ENCODE measurements at places on chromosomes 16 and 17.

DNA sequence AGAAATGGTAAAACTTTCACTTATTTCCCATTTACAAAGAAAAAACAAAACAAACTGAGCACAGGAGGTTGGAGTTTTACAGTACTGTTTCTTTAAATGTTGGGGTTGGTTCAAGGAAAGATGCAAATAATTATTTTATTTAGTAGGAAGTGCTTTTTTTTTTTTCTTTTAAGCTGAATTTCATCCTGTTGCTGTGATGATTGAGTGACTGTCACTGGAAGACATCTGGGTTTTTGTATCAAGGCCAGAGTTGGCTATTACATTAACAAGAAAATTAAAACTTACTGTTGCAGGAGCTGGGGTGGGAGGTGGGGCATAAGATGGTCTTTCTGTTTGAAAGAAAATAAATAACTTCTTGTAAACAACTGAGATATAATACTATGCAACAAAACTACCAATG lies 2.3 kb downstream of the SMARCE1 start:
- DNase-seq = no peak

- DNase-seq = peak; percentile 69
These were observed 70.0 kb upstream of the PMFBP1 start for GRCh38 chr16:72241930-72242329.

DNA sequence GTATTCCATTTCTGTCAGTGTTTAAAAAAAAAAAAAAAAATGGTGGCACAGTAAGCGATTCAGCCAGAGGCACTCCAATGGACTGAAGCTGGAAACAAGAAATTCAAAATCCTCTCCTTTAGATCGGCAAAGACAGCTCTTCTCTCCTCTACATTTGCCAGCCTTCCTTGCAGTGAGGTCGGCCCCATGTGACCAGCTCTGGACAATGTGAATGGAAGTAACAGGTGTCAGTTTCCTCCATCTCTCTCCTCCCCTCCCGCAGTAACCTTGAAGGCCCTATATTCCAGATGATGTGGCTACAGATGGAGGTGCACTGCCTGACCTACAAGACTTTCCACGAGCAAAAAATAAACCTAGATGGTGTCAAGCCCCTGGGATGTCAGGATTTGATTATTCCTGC lies 15.0 kb downstream of the CUEDC1 start:
- DNase-seq = no peak

DNA sequence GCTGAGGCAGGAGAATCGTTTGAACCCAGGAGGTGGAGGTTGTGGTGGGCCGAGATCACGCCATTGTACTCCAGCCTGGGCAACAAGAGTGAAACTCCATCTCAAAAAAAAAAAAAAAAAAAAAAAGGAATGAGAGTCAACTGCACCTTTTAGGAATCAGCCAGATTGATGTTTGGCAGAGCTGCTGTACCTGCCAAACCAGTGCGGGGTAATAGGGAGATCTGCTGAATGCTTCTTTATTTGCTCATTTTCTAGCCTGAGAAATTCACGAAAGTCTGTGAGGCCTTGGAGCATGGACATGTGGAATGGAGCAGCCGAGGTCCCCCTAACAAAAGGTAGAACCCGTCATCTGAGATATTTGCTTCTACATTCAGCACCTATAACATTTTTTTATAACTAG lies 18.4 kb downstream of the OGFOD1 start:
- DNase-seq = no peak

DNA sequence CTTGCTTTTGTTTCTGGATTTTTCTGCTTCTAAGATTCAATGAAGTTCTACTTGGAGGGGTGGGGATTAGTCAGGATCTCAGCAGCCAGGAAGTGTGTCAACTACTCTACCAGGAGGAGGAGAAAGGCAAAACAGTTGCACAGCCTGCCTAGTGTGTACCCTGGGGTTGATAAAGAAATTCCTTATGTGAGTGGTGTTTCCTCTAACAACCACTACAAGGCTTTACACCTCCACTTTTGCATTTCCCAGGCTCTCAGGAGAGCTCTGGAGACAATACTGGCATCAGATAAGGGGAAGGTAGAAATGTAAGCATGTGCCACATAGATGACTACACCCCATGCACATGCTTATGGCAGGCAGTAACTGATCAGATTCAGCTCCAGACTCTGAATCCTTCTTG lies 174.6 kb downstream of the TOX3 start:
- no peak for DNase-seq

GRCh38 chr16:4701791-4702465 lies 8.6 kb downstream of the NUDT16L1 start:
- no peak for DNase-seq

DNA sequence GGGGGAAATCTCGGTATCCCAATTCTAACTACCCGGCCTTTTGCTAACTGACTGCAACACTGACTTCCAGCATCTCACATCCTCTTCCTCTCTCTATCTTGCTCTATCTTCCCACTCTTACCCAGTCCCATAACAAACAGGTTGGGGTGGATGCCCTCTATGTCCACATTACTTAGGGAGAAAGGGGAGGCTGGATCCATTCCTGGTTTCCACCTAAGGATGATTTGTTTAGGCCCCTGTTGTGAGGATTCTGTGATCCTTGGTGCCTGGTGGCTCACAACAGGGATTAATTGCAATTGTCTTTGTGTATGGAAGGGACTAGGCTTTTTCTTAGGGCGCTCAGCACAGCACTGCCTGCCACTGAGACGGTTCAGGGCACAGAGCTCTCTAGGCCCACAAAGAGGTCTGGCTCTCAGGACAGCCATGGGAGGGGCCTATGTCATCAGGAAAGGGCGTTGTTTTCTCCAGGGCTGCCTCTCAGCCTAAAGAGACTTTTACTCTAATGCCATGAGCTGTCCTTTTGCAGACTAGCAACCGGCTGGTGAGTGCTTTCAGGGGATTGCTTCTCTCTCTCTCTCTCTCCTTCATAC lies 612.1 kb upstream of the SALL1 start:
- no peak for DNase-seq

DNA sequence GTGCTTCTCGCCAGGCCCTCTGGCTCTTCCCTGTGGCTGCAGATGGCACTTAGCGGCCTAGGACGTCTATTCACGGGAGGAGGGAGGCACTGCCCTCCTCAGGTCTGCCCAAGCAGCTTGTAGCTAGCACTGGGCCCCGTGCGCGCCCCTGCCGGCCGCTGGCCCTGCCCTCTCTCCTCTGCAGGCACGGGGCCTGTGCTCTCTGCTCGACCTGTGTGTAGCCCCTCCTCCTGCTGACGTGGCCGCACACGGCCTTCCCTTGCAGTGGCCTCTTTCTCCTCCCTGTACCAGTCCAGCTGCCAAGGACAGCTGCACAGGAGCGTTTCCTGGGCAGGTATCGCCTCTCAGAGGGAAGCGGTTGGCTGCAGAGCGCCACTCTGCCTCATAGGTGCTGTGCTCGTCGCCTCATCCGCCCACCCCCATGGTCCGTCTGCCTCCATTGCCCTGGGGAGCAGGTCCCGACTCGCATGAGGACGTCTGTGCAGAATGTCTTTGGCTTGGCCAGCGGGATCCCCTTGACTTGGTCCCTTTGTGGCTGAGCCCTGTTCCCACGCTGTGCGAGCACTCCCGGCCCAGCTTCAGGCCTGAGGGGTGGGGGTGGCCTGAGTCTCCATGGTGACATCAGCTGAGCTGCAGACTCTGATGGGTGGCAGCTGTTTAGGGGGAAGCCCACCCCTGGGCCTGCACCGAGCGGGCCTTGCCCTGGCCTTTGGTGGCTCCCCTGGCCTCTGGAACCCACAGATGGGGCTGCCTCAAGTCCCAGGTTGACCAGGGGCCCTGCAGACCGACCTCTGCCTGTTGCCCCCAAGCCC lies 34.6 kb downstream of the TSC2 start:
- DNase-seq = no peak

GRCh38 chr17:18213666-18214270 lies 11.7 kb upstream of the LLGL1 start:
- DNase-seq = no peak

- DNase-seq = no peak
These were observed 459 bp upstream of the MARCHF10 start for GRCh38 chr17:62808576-62808970.

DNA sequence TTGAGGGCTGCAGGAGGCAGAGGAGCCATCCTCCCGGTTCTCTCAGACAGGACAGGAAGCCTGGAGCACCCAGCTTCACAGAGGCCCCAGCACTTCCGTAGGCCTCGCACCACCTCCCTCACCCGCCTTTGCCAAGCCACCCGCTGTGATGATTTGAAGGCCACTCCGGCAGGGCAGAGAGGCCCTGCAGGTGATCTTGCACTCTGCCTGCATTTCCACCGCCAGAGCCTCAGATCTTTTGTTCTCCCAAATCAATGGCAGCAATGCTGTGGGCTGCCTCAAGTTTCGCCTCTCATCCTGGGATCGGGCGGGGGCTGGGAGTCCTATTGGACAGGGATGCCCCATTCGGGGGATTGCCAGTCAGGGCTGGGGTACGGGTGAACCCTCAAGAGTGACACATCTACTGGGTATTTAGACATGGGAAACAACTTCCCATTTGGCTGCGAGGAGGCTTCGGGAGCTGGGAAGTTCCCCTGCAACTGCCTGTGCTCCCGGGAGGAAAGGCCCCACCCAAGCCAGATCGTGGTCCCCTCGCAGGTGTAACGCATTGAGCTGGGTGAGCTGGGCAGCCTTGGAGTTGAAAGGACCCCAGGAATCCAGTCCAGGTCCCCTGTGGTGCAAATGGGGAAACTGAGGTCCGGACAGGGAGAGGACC lies 34.8 kb upstream of the PEMT start:
- no peak for DNase-seq

DNA sequence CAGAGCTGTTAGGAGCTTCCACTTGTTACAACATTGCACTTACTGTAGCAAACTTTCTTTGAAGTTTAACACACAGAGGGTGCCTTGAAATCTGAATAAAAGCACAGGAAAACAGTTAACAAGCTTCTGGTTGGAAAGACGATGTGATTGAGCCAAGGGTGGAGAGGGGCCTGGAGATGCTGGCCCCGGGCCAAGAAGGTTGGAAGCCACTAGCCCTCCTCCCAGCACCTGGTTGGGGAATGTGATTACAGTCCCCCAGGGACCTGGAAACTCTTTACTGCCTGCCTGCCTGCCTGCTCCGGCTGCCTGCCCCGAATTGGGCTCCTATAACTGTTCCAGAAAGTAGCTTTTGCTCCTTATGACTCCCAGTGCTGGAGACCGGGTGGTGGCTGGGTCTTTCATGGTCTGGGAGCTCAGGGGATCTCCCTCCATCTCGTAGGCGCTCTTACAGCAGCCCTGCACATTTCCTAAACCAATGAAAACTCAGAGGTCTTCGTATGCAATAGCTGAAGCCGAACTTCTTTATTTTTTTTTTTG lies 48.0 kb upstream of the ZFHX3 start:
- peak; percentile 7 for DNase-seq

GRCh38 chr16:55012793-55013192 lies 82.1 kb downstream of the IRX5 start:
- no peak for DNase-seq

GRCh38 chr17:72502371-72503341 lies 381.8 kb downstream of the SOX9 start:
- DNase-seq = peak; percentile 44

GRCh38 chr17:17075125-17075781 lies 33.0 kb downstream of the MPRIP start:
- DNase-seq = peak; percentile 7

DNA sequence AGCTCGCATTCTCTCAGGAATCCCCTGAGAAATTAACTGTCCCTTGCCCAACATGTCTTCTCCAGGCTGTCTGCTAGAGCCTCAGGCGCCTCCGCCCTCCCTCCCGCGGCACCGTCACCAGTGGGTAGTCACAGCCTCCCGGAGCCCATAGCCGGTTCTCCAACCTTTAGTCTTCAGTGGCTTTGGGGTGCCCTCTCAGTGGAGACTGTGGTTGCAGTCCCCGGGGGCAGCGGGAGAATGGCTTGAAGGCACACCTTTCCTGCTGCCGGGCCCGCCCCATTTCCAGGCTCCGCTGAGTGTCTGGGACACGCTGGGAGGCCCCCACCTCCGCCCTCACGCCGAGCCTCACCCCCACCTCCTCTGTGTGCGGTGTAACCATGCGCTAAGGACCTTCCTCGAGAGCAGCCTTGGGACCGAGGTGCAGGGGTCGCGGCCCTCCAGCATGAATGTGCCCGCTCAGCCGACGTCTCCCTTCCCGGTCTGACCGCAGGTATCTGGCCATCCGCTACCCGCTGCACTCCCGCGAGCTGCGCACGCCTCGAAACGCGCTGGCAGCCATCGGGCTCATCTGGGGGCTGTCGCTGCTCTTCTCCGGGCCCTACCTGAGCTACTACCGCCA lies 1.7 kb downstream of the GALR2 start:
- no peak for DNase-seq

- DNase-seq = no peak
These were observed 166.5 kb downstream of the NTN1 start for GRCh38 chr17:9187828-9188227.

- DNase-seq = no peak
These were observed 718 bp downstream of the SAT2 start for GRCh38 chr17:7626956-7627249.

DNA sequence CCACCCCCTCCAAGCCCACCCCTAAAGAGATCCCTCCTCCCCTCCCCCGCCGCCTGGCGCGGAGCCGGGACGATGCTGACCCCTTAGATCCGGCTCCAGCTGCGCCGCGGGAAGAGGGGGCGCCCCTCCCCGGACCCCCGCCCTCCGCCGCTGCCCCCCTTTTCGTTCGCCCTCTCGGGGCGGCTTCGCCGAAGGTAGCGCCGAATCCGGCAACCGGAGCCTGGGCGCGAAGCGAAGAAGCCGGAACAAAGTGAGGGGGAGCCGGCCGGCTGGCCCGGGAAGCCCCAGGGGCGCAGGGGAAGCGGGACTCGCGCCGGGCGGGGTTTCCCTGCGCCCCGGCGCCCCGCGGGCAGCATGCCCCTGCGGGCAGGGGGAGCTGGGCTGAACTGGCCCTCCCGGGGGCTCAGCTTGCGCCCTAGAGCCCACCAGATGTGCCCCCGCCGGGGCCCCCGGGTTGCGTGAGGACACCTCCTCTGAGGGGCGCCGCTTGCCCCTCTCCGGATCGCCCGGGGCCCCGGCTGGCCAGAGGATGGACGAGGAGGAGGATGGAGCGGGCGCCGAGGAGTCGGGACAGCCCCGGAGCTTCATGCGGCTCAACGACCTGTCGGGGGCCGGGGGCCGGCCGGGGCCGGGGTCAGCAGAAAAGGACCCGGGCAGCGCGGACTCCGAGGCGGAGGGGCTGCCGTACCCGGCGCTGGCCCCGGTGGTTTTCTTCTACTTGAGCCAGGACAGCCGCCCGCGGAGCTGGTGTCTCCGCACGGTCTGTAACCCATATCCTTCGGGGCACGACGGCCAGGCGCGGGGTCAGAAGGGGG lies 623 bp downstream of the CACNA1G start:
- no peak for DNase-seq

- peak; percentile 93 for DNase-seq
These were observed 48.1 kb upstream of the KSR1 start for GRCh38 chr17:27407916-27408864.

- no peak for DNase-seq
These were observed 39.0 kb downstream of the CCDC182 start for GRCh38 chr17:57705921-57706695.

- peak; percentile 93 for DNase-seq
These were observed 96.9 kb upstream of the ADAMTS18 start for GRCh38 chr16:77531752-77532151.

DNA sequence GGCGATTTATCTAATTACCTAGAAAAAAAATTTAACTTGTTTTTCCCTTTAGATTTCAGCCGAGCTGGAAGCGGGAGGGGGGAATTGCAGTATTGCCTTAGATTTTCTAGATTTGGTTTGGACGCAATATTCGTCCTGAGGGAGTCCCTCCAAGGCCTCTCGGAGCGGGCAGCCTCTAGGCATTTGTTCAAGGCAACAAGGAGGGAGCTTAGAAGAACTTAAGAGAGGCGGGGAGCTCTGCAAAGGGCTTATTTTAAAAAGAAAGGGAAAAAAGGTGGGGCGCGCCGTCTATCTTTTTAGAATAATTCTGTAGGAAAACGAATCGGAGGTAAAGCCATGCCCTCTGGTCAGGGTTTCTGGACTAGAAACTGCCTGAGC lies 407 bp upstream of the TMEM94 start:
- DNase-seq = no peak

Measured in fibroblast of skin of scalp (primary cell).